ENCODE measurements at places on chromosomes 2 and 18.

GRCh38 chr2:101811226-101812015 lies 113.9 kb downstream of the MAP4K4 start:
- no peak for DNase-seq

GRCh38 chr2:222115296-222115695 lies 183.5 kb downstream of the PAX3 start:
- no peak for DNase-seq

GRCh38 chr2:217729421-217730053 lies 273.3 kb downstream of the TNS1 start:
- DNase-seq, result no peak

DNA sequence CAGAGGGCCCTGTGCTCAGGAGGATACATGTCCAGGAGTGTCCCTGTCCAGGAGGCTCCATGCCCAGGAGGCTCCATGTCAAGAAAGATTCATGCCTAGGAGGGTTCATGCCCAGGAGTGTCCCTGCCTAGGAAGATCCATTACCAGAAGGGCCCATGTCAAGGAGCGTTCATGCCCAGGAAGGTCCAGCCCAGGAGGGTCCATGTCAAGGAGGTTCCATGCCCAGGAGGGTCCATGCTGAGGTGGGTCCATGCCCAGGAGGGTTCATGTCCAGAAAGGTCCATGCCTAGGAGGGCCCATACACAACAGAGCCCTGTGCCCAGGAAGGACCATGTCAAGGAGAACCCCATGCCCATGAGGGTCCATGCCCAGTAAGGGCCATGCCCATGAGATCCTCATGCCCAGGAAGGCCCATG lies 7.0 kb downstream of the GPR35 start:
- DNase-seq, result no peak

- no peak for DNase-seq
Observed at GRCh38 chr2:10760794-10761504, 39.5 kb downstream of the ATP6V1C2 start.

DNA sequence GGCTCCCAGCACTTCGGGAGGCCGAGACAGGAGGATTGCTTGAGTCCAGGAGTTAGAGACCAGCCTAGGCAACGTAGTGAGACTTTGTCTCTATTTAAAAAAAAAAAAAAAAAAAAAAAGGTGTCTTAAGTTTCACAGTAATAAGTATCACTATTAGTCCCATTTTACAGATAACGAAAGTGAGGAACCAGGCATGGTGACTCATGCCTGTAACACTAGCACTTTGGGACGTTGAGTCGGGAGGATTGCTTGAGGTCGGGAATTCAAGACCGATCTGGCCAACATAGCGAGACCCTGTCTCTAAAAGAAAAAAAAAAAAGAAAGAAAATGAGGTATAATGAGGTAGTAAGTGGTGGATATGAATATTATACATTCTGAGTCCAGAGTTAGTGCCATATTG lies 2.5 kb downstream of the KCNJ13 start:
- DNase-seq, result no peak

- DNase-seq, result no peak
Observed at GRCh38 chr2:11267931-11268330, 76.5 kb downstream of the ROCK2 start.

DNA sequence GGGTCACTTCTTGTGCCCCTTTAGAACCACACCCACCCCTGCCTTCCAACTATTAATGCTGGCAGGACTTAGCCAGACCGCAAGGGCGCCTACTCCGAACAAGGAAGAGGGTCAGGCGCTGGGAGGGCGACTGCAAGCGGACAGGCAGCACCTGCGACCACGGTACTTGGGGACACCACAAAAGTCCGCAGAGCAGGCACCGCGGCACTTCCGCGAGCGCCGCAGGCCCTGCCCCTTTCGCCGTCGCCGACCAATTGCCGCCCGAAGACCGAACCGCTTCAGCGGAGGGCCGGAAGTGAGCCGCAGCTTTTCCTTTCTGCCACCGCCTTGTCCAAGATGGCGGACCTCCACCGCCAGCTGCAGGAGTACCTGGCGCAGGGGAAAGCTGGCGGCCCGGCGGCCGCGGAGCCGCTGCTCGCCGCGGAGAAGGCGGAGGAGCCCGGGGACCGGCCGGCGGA lies at the start of gene SFT2D3:
SFT2D3 (plus strand) TSS at position 305 of the 458 bp plus-strand sequence; CDS start at position 337, 32 bp downstream.
- peak; percentile 92 for DNase-seq

GRCh38 chr2:182682210-182682609 lies 33.8 kb upstream of the DNAJC10 start:
- no peak for DNase-seq

- no peak for DNase-seq
Observed at GRCh38 chr2:29079887-29080286, 5.6 kb upstream of the PCARE start.

- DNase-seq, result no peak
Observed at GRCh38 chr2:5077479-5078089, 614.6 kb upstream of the SOX11 start.

DNA sequence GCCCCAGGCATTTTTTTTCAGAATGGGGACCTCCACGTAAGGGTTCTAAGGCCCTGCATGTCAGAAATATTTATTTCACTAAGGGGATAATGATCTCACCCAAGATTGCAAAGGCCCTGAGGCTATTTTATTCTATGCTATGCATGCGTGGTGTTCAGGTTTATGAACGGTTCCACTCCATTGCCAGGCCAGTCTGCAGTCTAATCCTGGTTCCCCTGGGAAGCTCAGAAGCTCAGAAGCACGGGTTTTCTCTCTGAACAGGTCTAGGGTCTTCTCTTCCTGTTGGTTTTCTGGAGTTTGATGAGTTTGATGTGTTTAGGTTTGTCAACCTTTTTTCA lies 256.4 kb upstream of the PXDN start:
- no peak for DNase-seq

DNA sequence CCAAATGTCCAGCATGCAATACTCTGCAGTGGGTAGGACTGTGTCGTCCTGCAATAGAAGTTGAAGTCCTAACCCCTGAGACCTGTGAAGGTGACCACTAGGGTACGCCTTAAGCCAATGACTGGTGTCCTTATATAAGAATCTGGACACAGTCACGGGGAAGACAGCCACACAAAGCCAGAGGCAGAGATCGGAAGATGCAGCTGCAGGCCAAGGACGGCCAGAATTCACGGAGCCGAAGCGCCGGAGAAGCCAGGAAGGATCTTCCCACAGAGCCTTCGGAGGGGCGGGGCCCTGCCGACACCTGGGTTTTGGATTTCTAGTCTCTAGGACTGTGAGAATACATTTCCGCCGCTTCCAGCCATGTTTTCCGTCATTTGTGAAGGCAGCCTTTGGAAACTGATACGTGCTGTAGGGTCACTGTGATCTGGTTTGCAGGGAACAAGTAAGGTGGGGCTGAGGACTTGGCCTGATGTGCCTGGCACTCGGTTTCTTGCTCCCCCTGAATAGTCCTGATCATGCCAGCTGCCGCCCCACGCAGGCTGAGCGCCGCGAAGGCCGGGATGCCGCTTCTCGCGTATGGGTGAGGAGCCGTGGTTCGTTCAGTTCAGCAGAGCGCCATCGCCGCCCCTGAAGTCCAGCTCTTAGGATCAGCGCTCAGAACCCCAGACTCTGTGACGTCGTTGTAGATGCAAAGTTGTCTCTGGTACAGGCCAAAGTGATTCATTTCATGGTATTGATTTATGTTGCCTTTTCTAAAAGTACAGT lies 38.7 kb downstream of the PTGR3 start:
- DNase-seq, result no peak

GRCh38 chr2:228268756-228269155 lies 87.3 kb upstream of the SPHKAP start:
- DNase-seq, result peak; percentile 70

- no peak for DNase-seq
Observed at GRCh38 chr2:201413143-201413542, 38.1 kb downstream of the TRAK2 start.

Data from RPMI8226 (cell line).